Activated T-cell treated with anti-CD3 and anti-CD28 coated beads, Interleukin-2, amount 50 U/mL, for 48 hours (primary cell): ENCODE measurements at places on chromosomes 5 and 9.

- DNase-seq: no peak
Observed at GRCh38 chr9:126299706-126300276, 26.8 kb upstream of the MVB12B start.

DNA sequence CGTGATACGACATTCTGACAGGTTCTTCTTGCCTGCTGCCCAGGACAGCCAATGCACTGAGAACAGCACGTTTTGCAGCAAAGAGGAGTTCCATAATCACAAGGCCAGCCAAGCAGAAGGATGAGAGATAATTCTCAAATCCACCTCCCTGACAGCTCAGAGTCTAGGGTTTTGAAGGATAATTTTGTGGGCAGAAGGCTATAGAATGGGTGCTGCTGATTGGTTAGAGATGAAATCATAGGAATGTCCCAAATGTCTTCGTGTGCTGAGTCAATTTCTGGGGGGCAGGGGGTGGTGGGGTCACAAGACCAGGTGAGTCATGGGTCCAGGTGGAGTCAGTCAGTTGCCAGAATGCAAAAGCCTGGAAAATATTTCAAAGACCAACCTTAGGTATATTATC is 175.5 kb upstream of the SLC30A5 start:
- DNase-seq: no peak

GRCh38 chr5:86971034-86971571 is 296.6 kb upstream of the RASA1 start:
- no peak for DNase-seq

DNA sequence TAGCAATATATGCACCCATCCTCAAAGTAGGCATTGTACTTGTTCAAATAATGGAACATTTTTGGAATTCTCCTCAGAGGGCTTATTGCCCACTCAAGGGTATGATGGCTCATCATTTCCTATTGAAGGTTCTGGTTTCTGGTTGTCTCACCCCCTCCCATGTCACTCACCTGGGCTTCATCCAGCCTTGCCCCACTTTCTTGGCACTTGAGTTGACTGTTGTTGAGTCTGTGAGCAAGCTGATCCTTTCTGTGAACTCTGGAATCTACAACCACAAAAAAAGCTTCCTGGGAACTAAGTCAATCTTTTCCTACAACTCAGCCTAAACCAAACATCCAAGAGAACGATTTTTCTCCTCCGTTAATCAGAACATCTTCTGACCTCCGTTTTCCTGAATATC is 73.9 kb upstream of the ANKH start:
- DNase-seq: no peak

DNA sequence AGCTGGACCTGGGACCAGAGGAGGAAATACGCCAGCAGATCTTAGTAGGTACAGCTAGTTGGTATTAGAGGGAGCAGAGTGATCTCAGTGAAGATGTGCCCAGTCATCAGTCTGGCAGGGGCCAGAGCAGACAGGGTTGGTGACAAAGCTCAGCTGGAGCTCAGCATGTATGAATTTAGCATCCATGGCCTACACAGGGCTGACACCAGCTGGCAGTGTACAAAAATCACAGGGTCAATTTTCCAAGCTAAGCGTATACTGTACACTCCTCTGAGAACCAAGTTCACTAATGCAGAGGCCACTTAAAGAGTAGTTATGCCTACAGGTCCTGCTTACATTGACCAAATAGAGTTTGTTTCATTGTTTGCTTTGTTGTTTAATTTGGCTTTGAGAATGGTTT is 146.6 kb downstream of the SLC24A2 start:
- DNase-seq: no peak

DNA sequence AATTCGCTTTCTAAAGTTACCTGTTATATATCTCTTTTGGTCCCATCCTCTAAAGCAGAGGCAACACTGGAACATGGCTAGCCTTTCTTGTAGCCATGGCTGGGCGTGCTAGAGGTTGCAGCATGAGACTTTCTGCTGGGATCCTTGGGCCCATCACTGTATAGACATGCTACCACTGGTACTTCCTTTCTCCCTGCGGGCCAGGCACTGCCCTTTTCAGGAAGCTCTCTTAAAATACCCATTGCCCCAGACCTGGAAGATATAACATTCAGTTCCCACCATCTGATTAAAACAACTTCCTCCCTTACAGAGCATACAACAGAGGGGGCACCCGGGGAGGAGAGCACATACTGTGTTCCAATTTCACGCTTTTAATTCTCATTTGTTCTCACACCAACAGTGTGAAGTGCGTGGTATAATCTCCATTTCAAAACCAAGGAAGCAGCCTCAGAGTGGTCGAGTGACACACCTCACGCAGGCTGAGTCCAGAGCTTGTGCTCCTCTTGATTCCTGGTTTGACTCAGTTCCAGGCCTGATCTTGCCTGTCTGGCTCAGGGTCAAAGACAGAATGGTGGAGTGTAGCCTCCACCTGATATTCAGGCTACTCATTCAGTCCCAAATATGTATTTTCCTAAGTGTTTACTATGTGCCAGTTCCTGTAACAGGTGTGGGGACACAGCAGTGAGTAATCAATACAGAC is 22.6 kb downstream of the PTGS1 start:
- DNase-seq: no peak

GRCh38 chr5:96962540-96962991 is 26.7 kb downstream of the LNPEP start:
- no peak for DNase-seq

DNA sequence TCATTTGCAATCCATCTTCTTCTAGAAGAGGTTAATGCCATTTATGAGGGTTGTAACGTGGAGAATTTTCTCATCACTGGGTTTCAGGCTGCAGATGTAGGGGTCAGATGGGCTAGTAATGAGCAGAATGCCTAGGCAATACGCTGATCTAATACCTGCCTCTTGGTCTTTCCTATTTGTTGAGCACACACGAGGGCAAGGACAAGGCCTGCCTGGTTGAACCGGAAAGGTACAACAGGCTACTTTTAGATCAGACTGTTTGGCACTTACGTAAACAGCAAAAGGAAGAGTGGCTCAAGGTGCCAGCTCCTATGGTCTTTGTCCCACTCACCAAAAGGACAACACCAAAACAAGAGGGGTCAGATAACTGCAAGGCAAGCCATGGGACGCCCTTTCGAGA is 24.0 kb upstream of the GNE start:
- no peak for DNase-seq

GRCh38 chr9:84932915-84933527 is 263.5 kb downstream of the NTRK2 start:
- no peak for DNase-seq

- DNase-seq: no peak
Observed at GRCh38 chr9:108515856-108516255, 339.9 kb downstream of the ACTL7B start.

GRCh38 chr5:53326424-53327153 is 153.8 kb upstream of the FST start:
- DNase-seq: no peak

- no peak for DNase-seq
Observed at GRCh38 chr5:60207040-60207439, 313.5 kb upstream of the PDE4D start.

DNA sequence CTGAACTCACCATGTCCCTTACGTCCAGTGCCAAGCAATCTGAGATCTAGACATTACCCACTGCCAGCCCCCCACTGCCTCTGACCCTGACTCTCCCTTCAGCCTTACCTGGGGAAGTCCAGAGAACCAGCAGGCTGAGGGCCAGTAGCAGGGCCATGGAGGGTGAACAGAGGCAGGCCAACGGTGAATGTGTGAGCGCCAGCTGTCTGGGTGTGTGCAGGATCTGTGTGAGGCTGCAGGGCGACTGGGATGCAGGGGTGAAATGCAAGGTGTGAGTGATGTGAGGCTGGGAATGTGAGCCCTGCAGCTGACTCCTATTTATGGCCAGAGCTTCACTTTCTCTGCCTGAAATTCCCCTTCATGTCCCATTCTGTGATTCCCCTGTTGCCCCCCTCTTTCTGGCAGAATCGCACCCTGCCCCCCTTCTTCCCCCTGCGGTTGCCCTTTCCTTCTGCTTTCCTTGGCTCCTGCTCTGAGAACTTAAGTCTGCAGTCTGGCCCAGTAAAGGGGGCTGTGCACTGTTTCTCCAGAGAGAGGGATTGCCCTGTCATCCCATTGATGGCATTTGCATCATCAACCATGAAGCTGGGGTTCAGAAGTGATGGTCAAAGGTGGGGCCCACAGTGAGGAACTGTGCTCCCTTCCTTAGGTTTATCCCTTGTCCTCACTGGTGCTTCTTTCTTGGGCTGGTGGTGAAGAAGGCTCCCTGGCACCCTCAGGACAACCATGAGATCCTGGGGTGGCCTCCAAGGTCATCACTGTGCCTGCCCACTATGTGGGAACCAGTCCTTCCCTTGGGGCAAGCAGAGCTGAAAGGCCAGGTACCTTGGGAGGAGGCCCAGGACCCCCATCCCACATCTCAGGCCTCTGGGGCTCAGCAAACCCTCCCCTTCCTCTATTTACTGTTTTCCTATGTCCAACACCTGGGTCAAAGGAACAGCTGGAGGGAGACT is at the start of gene CCL19:
CCL19 (minus strand) TSS at position 294 of the 953 bp plus-strand sequence; CDS start at position 157, 137 bp downstream.
- DNase-seq: no peak

DNA sequence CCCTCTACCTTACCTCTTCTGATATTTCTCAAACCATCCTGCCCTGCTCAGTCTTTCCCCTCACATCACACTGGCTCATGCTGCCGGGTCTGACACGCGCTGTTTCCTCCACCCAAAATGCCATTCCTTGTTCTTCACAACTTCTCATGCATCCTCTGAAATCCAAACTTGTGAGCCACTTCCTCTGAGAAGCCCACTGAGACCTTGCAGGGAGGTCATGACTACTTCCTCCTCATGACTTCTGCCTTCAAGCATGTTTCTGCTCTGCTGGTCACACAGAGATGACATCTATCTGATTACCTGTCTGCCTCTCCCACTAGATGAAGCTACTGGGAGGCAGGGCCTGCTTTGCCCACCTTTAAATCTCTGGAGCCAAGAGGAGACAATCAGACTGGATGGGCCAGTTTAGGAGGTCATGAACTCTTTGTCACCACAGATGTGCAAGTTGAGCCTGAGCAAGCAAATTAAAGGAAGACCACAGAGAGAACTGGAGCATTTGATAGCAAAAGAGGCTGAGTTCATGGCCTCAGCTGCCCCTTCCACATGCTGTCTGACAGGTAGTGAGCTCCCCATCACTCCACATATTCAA is 119.8 kb upstream of the TBC1D2 start:
- DNase-seq: no peak

DNA sequence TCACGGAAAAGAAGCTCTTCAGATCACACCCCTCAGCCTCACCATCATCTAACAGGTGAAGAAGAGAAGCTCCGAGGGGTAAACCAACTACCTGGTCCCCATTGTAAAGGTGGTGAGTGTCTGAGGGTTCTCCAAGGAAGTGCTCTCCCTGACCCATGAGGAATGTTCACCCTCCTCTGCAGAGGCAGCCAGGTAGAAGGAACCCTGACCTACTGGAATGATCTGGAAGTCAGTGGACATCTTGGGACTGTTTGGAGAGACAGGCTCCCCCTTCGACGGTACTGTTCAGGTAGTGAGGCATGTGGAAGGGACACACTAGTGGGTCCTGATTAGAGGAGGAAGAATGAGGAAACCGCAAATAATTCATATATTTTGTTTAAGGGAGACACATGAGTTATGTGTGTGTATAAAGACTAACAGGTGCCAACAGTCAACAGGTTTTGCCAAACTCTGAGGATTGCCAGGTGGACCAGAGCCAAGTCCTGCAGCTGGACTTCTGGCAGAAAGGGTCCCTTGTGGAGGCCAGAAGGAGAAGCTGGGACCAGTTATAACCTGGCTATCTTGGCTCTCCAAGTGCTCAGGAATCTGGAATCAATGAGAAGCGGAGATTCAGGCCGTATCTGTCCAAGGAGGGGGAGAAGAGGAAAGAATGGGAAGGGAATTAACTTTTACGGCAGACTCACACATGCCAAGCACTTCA is 3.0 kb upstream of the ZBTB34 start:
- DNase-seq: no peak

DNA sequence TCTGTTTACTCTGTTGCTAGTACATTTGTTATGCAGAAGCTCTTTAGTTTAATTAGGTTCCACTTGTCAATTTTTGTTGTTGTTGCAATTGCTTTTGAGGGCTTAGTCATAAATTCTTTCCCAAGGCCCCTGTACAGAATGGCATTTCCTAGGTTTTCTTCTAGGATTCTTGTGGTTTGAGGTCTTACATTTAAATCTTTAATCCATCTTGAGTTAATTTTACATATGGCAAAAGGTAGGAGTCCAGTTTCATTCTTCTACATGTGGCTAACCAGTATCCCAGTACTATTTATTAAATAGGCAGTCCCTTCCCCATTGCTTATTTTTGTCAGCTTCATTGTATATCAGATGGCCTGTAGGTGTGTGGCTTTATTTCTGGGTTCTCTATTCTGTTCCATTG is 792.4 kb downstream of the PTPRD start:
- DNase-seq: no peak

GRCh38 chr9:35112257-35113020 is 3.2 kb downstream of the ATOSB start:
- peak; percentile 26 for DNase-seq

- no peak for DNase-seq
Observed at GRCh38 chr5:96649251-96649662, 12.9 kb upstream of the CAST start.

GRCh38 chr5:67515020-67515689 is 318.6 kb upstream of the CD180 start:
- DNase-seq: peak; percentile 54

DNA sequence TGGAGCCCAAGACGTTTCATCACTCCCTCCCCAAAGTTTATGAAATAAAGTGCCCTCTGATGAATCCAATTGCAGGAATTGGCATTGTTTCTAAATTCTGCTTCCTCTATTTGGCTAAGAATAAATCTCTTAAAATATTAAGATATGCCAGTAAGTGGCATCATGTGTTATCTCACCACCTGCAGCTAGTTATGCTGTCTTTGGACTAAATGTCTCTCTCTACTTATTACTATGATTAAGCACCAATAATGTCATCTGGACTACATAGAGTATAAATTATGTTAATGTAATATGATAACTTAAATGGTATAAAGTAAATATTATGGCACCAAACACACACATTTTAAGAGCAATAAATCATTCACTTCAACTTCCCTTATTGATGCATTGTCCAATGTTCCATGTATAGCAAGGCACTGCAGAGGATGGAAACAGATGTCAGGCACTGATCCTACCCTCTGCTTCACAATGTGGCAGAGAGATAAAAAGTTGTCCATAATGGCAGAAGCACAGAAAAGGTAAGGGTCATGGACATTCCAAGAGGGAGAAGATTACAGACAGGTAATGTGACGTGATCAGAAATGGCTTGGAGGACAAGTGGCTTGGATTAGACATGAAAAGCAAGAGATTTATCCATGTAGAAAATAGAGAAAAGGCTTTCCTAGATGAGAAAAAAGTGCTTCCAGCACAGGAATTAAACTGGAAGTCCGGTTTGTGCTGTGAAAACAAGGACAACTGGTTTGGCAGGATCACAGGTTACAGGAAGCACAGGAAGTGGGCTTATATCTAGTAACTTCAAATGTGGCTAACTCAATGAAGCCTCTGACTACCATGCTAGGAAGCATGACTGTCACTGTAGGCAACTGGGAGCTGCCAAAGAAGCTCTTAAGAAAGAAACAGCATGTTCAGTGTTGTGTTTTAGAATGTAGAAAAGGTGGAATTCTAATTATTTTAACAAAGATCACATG is 26.7 kb downstream of the MARCHF11 start:
- DNase-seq: no peak

- DNase-seq: peak; percentile 0
Observed at GRCh38 chr9:89848060-89849040, 243.5 kb downstream of the GADD45G start.
